EL (cell line): ENCODE measurements at places on chromosomes 2 and 18.

GRCh38 chr2:145846982-145847381 is 1327.1 kb upstream of the ZEB2 start:
- no peak for DNase-seq

- no peak for DNase-seq
Measured at GRCh38 chr18:63892566-63892965, 5.1 kb downstream of the SERPINB2 start.

GRCh38 chr2:75865702-75866101 is 155.0 kb upstream of the GCFC2 start:
- DNase-seq = no peak

DNA sequence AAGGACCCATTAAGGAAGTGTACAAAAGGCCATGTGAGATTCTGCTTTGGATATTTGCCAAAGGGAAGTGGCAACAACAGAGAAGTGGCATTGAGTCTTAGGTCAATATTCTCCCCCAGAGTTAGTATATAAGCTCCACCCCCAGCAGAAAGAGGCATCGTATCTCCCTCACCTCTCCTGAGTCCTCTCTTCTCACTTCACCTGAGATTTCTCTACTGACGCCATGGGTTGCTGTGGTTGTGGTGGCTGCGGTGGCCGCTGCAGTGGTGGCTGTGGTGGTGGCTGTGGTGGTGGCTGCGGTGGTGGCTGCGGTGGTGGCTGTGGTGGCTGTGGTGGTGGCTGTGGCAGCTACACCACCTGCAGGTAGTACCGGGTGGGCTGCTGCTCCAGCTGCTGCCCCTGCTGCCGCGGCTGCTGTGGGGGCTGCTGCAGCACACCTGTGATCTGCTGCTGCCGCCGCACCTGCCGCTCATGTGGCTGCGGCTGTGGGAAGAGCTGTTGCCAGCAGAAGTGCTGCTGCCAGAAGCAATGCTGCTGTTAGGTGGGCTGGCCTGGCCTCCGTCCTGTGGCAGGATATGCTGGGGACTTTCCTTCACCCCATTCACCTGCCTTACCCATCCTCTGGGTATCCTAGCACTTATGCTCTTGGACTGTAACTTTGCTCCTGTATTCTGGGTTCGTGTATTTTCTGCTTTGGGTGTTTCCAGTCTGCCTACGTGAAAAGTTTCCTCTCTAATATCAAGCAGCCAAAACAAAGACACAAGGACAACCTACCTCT is 5.9 kb downstream of the SCYGR3 start:
- DNase-seq = no peak

GRCh38 chr2:222736301-222736700 is 64.8 kb downstream of the MOGAT1 start:
- DNase-seq = peak; percentile 80

GRCh38 chr2:88261725-88262124 is 91.6 kb downstream of the THNSL2 start:
- no peak for DNase-seq

- no peak for DNase-seq
Measured at GRCh38 chr18:10522574-10522973, 3.3 kb upstream of the NAPG start.

DNA sequence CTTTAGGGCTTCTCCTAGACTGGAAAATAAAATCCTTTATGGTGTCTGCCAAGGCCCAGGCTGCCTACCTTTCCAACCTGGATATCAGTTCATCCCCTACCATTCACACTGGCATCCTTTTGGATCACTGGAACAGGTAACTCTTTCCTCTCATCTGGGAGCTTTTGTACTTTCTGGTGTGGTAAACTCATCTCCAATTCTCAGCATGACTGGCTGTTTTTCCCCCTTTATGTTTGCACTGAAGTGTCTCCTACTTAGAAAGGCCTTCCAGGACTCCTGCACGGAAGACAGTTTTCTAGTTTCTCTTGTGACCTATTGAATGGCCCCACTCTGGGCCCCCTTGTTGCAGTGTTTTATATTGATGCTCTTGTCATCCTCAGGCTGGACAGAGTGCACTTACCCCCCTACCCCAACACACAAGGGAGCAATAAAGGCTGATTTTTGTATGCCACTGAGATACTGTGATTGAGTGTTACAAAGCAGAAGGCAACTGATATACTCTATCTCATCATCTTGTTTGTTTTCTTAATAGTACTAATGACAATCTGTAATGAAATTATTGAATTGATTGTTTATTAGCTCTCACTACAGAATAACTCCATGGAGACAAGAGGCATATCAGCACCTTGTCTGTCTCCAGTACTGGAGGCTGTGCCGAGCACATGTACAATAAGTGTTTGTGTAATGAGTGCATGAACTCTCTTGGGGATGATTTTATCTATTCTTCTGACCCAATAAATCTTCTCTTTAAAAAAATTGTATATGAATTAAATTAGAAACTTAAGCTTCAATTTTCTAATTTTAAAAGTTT is 129.9 kb downstream of the PIEZO2 start:
- no peak for DNase-seq

DNA sequence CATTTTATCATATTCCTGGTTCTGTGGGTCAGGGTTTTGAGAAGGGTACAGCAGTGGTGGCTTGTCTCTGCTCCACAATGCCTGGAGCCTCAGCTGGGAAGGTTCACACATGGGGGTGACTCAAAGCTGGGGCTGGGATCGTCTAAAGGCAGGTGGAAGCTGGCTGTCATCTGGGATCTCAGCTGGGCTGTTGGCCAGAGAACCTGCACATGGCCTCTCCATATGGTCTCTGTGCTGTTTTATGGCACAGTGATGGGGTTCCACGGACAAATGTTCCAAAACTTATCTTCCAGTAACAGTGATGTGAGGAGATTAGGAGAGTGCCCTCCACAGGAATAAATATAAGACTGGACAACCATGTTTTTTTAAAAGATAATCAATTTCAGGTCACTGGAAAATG is 191.4 kb downstream of the SS18 start:
- no peak for DNase-seq

- peak; percentile 70 for DNase-seq
Measured at GRCh38 chr18:47953471-47953931, 23.0 kb upstream of the SMAD2 start.

DNA sequence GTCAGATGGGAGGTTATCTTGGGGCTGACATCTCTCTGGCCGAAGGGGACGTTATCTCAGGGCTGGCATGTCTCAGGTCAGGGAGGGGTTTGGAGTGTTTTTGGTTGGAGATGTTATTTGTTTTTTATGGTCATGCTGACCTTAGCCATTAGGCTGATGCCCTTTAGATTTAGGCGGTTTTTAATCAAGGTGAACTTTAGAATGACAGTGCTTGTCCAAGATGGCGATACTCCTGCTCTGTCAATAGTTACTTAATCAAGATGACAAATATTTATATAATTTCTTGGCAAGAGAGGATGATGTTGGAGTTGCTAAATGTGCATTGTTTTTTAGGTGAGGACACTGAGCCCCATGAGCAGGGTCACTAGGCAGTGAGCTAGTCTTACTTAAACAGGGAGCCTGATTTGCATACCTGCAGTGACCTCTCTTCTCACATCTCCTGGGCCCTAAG is 34.5 kb downstream of the MERTK start:
- no peak for DNase-seq

DNA sequence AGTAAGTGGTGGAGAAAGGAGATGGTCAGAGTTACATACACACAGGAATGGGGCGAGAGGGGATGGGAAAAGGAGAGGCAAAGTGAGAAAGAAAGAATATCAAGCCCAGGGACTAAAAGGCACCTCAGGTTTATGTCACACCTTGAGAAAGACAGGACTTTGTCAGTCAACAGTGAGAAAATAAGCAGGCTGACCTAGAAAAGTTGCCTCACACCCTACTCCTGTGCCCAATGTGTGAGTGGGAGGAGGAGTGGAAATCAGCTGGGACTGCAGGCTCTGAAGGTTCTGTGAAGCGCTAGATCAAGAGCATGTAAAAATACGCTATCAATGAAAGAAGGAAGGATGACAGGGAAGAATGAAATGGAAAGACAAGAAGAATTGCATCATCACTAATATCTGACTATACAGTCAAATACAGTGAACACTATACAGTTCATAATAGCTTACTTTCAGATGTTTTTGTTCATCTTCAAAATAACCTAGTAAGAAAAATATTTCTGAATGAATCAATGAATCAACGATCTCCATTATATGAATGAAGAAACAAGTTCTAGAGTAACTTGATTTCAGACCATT is 10.7 kb downstream of the VPS54 start:
- DNase-seq = no peak

DNA sequence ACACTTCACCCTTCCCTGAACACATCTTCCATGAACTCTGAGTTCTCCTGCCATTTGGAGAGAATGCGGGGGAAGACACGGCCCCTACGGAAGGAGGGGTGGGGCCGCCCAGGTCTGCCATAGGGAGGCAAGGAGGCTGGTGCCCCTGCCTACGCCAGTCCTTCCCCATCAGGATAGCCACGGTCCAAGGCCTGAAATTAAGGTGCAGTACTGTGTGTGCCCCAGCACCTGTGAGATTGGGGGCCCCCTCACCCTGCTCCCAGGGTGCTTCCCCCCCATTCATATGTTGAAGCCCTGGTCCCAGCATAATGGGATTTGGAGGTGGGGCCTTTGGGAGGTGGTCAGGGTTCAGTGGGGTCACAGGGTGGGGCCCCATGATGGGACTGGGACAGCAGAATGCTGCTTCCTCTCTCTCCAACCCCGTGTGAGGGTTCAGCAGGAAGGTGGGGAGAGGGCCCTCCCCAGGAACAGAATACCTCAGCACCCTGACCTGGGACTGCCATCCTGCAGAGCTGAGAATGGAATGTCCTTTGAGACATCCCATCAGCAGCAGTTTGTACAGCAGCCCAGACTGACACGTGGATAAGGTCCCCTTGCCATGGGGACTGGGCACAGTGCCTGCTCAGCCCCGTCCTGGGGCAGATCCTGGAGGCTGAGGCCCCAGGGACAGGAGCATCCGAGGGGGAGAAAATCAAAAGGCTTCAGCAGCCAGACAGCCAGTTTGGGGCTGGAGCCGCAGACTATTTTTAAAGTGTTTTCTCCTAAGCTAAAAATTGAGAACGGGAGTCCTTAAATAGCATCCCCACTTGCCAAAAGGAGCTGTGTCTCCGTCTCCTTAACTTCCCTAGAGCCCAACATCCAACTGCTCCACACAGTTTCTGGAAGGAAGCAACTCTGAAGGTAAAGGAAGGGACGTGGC is 105.1 kb downstream of the NDUFA10 start:
- no peak for DNase-seq

- DNase-seq = peak; percentile 47
Measured at GRCh38 chr2:25567406-25567805, 106.0 kb downstream of the DTNB start.

GRCh38 chr2:144357623-144358373 is 162.1 kb downstream of the ZEB2 start:
- peak; percentile 97 for DNase-seq

DNA sequence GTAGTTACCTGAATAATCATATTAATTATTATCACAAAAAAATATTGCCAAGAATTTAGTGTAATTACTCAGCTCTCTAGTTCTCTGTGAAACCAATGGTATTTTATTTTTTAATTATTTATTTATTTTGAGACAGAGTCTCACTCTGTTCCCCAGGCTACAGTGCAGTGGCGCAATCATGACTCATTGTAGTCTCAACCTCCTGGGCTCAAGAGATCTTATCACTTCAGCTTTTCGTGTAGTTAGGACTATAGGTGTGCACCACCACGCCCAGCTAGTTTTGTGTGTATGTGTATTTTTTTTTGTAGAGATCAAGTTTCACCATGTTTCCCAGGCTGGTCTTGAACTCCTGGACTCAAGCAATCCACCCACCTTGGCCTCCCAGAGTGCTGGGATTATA is 440.4 kb upstream of the CDH20 start:
- peak; percentile 50 for DNase-seq

DNA sequence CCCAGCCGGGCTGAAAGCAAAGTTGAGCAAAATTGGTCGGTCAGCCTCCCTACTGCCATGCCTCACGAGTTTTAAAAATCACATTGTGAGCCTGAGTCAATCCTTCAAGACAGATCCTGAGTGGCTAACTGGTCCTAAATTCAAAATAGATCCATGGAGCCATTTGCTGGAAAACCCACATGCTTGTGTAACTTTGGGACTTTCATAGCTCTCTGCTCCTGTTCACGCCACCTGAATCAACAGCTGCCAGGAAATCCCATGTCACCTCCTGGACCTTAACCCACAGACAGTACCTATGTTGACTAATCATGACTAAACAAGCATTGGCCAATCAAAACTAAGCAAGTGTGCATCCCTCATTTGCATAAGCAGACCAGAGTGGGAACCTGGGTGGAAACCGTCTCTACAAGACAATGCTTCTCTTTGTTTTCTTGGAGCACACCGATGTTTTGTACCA is 42.8 kb upstream of the LDLRAD4 start:
- DNase-seq = no peak

- peak; percentile 79 for DNase-seq
Measured at GRCh38 chr2:58042486-58042970, 4.1 kb upstream of the VRK2 start.
